Suppressor macrophage (primary cell): ENCODE measurements at places on chromosomes 11 and 22.

DNA sequence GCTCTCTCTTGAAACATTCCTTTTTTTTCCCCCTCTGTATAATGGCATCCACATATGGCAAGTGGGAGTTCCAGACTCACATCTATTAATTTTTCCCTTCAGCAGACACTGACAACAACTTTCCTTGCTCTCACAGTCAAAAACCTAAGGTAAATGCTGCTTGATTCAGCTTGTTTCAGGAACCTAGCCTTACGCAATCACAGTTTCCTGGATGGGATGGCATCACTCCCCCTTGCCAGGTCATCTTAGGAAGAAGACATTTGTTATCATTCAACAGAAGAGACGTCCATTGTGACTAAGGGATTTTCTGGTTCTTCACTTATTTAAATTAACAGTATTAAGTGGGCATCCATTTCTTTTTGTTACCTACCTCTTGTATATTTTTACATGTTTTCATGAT is 112.0 kb upstream of the PDGFD start:
- no peak for DNase-seq

GRCh38 chr11:11167806-11168205 is 185.2 kb downstream of the CSNK2A3 start:
- DNase-seq = no peak

DNA sequence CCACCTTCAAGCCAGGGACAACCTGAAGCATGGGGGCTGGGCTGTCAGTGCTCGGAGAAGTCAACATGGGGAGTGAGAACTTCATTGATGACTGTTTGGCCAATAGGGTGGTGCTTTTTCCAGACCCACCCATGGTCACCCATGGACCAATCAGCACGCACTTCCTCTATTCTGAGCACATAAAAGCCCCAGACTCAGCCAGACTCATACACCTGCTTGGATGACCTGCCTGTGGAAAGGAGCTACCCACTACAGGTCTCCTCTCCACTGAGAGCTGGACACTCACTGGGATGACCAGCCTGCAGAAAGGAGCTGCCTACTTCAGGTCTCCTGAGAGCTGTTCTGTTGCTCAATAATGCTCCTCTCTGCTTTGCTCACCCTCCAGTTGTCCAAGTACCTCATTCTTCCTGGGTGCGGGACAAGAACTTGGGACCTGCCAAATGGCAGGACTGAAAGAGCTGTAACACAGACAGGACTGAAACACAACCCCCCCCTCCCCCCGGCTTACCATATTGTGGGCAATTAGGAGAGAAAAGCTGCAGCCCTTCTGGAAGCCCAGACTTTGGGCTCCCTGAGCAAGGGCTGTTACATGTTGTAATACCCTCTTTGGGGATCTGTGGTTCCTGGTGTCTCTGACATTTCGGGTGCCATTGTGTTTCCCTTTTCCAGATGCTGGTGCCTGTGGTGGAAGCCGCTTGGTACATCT is 44.4 kb upstream of the WNT11 start:
- no peak for DNase-seq

DNA sequence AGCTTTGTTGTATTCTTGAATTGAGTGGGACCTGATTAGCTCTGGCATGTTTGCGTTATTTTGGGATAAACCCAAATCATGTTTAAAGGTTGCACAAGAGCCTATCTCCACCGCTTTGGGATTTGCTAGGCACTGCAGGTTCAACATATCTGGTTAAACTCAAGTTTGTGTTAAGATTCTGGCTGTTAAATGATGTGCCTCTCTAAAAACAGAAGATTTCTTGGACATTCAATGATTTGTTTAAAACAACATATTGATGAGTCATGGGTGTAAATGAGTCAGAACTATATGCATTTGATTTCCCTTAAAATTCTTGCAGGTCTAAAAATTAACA is 67.4 kb downstream of the AMOTL1 start:
- no peak for DNase-seq

DNA sequence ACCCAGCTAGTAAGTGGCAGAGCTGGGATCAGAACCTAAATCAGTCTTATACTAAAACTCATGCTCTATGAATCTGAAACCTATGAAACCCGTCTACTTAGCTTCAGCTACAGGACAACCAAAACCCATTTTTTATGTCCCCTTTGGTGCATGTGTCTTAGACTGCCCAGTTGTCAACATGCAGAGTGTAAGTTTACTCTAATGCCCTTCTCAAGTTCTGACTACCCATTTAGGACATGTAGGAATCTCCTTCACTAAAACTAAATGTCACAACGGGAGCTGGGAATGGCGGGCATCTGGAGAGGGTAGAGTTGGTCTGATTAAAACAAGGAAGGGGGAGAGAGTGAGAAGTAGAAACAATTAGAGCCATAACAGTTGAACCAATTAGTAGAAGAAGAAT is 167.9 kb upstream of the UBASH3B start:
- no peak for DNase-seq

GRCh38 chr11:130023204-130023603 is 20.6 kb upstream of the PRDM10 start:
- DNase-seq = no peak

GRCh38 chr11:2932850-2933251 is 3.6 kb upstream of the PHLDA2 start:
- DNase-seq = peak; percentile 48

DNA sequence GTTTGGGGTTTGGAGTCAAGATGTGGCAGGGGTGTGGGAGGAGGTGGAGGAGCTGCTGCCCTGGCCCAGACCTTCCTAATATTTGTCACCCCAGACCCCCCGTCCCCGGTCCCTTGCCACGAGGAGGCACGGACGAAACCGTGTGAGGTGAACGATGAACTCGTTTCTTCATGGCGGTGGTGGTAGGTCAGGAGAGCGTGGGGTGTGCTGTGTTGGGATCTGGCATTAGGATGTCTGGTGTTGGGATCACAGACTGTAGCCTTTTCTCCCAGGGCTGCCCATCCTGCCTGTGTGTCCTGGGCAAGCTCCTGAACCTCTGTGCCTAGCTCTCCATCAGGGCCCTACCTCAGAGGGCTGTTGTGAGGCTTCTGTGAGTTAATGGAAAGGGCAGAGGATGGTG is 8.4 kb downstream of the MAPK8IP2 start:
- DNase-seq = no peak

GRCh38 chr22:27045103-27045947 is 387.9 kb downstream of the MIAT start:
- DNase-seq = peak; percentile 11

GRCh38 chr11:16096336-16096735 is 260.0 kb downstream of the SOX6 start:
- DNase-seq = no peak

GRCh38 chr11:116972691-116973090 is 125.5 kb downstream of the SIK3 start:
- DNase-seq = peak; percentile 71

DNA sequence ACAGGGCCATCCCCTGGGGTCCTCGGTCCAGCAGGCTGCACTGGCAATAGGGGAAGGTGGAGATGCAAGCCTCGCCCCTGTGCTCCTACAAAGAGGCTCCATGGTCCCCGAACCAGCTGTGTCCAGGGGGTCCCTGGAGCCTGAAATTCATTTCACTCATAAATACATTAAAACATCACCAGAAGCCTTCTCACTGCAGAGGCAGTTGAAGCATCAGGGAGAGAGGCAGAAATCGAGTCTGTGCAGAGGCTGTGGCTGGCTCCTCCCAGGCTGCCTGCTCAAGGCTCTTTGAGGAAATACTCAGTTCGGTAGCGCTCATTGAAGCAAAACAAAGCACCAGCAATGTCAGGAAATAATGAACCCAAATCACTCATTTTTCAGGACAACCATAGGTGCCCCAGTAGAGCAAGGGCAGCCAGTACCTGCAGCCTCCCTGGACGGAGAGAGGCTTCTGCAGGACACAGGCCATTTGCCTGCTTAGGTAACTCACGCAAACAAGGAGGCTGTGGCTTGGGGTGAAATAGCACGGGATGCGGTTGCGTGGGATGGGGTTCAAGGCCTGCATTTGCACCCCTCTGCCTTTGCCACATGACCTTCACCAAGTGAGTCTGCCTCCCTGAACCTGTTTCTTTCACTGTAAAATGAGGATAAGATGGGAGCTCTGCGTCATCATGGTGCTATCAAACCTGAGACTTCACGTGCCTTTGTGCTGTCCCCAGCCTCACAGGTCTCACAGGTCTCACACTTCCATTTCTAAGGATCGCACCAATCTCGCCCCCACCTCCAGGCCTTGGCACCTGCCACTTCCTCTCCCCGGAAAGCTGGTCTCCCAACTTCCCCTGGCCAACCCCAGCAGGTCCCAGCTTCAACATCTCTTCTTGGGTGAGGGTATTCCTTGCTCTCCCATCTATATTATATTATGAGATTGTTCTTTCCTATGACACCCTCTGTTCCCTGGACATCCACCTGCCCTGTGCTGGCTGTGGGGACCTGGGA is 84.3 kb upstream of the SHISAL1 start:
- DNase-seq = no peak
